ENCODE measurements at places on chromosomes 4 and X.

GRCh38 chr4:27101126-27101525 is 240.5 kb downstream of the STIM2 start:
- no peak for DNase-seq

DNA sequence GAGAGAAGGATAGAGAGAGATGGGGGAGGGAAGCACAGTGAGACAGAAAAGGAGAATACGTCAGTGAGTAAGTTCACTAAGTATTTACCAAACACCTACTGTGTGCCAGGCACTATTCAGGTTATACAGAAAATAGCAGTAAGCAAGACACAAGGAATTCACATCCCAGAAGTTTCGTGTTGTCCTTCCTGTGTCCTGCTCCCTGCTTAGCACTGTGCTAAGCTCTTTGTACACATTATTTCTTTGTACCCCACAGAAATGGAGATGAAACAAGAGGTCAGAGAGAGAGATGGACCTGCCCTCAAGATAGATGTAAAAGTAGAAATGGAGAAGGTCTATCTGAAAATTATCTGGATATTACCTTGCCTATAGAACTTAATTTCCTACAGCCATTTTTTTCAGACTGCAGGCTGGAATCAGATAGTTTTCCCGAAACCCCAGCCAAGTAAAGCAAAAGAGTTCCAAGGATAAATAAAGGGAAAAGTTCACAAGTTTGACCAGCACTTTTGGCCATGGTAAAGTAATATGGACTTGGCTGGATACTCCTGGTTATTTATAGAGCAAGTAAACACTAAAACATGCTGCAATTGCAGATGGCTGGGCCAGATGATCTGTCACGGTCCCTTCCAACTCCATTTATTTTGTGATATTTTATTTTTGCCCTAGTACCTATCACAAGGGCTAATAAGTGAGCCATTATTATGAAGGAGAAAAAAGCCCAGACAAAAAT is 353.7 kb upstream of the SLC7A11 start:
- no peak for DNase-seq

DNA sequence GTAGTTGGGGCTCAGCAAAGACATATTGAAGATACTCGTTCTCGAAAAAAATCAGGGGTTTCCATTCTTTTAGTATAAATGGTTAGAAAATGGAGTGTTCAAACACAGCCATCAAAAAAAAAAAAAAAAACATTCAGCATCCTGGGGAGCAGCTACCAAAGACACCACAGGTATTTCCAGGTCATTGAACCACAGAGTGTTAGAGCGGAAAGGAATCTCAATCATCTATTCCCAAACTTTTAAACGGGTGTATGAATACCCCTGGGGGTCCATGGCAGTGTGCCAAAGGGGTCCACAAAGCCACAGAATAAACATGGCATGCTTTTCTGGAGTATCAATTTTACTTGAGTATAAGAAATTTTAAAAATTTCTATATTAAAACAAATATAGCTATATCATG is 6.9 kb upstream of the FGF16 start:
- DNase-seq = no peak

- no peak for DNase-seq
These were observed 5.8 kb downstream of the NKX6-1 start for GRCh38 chr4:84493092-84493850.

DNA sequence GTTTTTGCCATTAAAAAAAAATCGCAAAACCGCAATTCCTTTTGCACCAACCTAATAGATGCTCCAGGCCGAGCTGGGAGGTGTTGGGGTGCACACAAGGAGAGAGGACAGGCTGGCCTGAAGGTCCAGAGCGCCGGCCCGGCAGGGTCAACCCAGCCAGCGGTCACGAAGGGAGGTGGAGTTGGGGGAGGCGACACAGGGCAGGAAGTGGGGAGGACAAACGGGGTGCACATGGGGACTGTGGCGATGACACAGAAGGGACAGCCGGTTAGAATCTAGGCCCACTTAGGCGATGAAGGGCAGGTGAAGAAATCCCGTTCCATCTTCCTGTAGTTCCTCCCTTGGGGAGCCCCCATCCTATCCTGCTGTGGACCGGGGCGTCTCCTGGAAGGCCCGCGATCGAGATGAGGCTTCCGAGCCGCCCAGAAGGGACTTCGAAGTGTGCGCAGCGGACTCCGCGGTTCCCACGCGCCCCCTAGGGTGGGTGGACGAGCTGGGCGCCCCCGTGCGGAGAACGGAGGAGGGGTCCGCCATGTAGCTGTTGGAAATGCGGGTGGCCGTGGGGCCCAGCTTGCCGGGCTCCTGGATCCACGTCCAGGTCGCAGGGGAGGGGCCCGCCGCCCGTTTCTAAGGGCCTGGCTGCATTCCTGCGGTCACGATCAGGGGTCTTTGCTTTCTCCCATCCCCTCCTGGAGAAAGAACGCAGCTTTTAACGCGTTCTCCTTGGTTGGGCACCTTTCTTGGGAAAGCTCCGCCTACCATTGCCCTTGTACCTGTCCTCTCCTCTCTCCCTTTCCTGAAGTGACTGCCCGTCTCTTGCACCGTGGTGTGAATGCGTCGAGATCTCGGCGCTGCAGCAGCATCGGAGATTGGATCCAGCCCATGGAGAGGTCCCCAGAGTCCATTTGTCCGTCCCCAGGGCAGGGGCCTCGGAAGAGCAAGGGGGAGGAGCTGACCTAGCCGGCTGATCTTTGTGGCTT is 17.0 kb upstream of the HPF1 start:
- peak; percentile 29 for DNase-seq

DNA sequence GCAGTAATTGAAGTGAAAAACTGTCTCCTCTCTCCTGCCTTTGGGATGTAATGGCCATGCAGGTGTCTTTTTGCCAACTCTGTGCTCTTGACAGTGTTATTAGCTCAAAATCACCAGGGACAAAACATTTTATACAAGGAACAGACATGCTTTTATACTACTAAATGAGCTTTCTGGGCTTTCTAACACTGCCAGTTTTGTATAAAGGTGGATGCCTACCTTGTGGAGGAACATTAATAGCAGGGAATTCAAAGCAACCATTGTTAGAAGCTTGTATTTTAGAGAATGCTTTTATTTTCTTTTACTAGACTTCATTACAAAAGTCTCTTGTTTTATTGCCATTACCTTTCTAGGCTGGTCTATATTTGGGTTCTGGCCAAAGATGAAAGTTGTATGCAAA is 54.7 kb upstream of the ARSJ start:
- no peak for DNase-seq

DNA sequence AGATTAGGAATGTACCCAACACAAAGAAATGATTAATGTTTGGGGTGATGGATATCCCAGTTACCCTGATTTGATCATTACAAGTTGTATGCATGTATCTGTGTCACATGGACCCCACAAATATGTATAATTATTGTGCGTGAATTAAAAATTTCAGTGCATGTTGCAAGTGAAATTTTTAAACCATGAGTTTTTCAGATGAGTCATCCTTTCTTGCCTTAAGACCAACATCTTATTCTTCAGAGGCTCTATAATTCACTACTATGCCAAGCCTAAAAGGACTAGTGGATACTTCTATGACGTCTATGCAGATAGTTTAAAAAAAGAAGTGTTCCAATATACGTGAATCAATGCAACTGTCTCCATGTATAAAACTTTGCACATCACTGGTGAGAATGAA is 113.0 kb upstream of the SH3RF1 start:
- DNase-seq = no peak

- DNase-seq = no peak
These were observed 73.2 kb downstream of the SORBS2 start for GRCh38 chr4:185738820-185739219.

DNA sequence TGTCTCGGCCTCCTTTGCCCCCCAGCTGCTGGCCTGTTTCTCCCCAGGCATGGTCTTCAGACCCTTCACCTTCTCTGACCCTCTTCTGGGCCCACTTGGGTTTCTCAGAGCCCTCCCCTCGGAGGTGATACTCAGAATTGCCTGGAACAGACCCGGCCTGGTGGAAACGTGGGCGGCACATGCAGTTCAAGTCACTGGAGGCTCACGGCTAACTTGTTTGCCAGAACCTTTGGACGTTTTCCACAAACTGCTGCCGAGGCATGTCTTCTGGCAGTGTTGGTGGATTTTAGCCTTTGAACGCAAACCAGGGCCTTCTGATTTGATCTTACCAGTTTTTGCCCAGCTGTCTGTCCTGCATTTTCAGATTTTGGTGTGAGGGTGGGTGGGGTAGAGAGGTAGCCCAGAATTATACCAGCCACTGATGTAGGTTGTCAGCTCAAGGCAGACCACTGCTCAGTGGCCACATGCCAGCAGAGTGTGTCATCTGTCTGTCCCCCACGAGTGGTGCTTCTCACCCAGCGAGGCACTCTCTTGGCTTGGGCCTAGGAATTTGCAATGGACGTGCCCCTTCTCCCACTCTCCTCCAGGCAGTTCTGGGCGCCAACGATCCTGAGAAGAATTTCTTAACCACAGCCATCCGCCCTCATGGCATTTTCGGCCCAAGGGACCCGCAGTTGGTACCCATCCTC is 32.5 kb upstream of the ZNF185 start:
- DNase-seq = no peak

- no peak for DNase-seq
These were observed 911.5 kb downstream of the GLUD2 start for GRCh38 chrX:121958886-121959285.

GRCh38 chr4:159272273-159273140 is 169.6 kb downstream of the RAPGEF2 start:
- DNase-seq = no peak

DNA sequence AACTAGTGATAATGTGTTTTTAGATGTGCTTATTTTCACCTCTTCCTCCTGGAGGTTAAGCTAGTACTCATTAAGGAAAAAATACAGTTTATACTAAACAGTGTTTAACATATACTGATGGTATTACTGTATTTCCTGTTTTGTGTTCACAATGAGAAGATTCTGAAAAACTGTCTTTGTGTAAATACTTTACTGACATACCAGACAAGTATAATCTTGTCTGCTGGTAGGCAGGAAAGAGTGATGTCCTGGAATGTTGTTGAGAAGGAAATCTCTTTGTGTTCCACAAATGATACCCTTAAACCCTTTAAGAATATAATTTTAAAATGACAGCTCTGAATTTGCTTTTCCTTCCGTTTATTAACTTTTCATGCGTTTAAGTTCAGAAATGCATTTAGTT is 205.5 kb upstream of the NUDT6 start:
- no peak for DNase-seq

DNA sequence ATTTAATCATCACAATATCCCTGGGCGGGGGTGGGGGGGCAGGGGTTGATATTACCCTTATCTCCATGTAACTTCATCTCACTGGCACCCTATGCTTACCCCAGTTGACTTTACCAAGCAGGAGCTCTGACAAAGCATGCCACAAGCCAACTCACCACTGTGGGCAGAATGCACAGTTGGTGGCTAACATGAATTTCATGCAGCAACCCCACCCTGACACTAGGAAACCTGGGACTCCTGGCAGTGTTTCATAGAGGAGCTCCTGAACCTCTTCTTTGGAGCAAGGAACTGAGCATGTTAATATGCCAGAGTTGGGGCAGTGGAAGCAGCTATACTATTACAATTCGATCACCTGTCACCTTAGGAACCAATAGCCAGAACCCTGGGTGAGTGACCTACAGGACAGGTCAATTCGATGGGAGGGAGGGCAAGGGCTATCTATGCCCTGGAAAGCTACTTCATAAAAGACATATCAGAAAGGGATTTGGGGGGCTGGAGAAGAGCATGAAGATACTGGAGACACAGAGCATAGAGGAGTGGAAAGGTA is 97.2 kb upstream of the ACSL4 start:
- no peak for DNase-seq

DNA sequence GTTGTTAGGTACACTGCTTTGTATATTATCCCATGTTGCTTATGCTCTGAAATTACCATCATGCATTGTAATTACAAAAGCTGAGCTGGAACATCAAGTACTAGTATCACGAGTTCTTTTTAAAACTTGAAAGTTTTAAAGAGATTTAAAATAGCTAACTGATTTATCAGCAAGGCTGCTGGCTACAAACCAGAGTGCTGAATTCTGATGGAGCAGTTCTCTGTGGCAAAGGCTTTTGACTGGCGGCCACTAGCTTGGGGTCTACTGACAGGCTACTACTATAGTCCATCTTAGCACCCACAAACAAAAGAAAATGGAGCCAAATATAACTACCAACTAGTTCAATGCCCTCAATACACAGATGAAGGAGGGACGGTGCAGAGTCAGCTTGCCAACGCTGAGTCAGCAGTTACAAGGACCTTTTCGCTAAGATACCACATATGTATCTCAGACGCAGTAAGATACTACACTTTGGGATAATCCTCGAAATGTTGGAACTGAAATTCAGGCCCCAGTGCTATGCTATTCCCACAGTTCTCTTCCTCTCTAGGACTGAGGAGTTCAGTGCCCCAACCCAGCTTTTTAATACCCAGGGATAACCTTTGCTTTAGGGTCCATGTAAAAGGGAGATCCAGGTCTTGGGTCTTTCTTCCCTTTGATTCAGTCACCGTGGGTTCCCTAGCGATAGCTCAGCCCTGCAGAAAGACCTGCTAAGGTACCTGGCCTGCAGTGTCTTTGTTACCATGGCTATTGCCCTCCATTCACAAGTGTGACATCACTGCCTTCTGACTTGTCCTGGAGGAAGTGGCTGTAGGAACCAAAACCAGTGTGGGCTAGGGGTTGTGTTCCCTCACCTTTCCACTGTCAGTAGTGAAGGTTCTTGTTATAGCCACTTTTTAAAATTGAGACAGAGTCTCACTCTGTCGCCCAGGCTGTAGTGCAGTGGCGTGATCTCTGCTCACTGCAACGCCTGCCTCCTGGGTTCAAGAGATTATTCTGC is 22.8 kb downstream of the MFAP3L start:
- no peak for DNase-seq

DNA sequence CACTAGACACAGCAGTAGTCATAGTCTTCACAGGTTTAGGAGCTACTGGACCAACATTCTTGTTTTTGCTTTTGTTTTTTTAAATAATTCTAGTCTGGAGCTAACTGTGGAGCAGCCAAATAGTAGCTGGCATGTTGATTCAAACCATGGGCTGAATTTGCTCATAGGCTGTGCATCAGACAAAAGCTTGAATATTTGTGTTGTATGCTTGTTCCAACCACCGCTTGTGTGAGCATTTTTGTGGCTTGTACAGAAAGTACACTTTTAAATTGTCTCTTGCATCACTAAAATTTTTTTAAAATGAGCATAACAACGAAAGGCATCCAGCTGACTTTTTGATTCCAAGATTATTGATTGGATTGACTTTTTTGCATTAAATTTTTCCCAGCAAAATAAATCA is 39.6 kb downstream of the CCNI start:
- DNase-seq = no peak

- DNase-seq = no peak
These were observed 74.0 kb upstream of the BCOR start for GRCh38 chrX:40171513-40172400.

DNA sequence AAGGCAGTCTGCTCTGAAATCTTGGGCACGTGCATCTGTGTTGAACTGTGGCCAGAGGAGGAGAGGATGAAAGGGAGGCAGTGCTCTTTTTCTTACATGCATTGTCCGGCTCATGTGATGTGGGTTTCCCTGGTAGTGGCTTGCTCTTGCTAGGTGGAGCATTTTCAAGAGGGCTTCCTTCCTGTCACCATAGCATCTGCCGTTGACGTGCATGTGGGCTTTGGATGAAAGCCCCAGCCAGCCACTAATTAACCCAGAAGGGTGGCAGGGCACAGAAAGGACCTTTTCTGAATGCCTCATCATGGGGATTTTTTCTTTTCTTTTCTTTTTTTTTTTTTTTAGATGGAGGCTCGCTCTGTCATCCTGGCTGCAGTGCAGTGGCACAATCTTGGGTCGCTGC is 121.3 kb downstream of the GPR143 start:
- peak; percentile 20 for DNase-seq

GRCh38 chr4:84484236-84484635 is 14.9 kb downstream of the NKX6-1 start:
- no peak for DNase-seq
